Glomerular endothelial cell (primary cell): ENCODE measurements at places on chromosomes 6 and 20.

DNA sequence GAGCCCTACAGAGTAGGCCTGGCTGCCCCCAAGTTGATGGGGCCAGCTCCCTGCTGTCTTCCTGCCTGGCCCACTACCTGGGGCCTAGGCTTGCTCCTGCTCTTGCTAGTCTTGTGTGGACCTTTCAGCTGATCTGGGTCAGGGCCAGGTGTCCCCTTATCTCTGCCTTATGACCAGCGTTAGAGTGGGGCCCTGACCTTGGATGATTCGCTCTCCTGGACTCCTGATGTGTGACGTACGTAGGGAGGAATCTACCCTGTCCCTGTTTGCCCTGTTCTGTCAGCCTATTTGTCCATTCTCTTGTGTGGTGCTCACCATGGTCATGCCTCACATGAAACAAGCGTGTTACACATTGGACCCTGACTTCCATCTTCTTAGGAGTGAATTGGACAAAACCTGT, 571.8 kb downstream of the QKI start:
- no peak for DNase-seq

DNA sequence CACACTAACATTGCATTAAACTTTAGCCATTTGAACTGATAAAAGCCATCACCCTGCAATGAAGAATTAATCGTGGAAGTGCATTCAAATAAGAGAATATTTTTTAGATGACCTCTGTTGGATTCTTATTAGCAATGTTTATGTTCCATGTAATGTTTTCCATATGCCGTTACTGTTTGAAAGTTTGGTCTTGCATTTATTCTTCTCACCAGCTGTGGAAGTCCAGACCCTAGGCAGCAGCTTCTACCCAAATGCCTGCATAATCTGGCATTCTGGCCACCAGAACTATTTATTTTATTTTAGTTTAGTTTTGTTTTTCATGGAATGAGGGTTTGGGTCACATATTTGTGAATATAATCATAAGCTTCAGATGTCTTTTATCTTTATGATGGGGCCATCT, 140.4 kb downstream of the SAMD5 start:
- DNase-seq = no peak

DNA sequence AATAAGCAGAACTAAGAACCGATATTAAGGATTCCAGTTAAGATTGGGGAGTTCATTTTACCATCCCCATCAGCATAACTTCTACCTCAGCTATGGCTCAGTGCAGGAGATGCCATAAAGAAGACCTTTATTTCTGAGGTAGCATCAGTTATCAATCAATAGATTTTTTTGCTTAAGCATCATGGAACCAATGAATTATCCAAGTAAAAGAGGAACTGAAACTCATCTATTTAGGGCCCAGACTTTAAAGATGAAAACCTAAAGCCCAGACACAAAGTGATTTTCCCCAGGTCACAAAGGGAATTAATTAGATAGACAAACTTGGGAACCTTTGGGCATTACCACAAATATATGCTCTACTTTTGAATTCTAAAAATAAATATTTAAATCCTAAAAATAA, 59.2 kb upstream of the TINAG start:
- no peak for DNase-seq

GRCh38 chr20:18133962-18134361, 3.7 kb upstream of the KAT14 start:
- DNase-seq = no peak

GRCh38 chr20:24051160-24051559, 62.6 kb upstream of the GGTLC1 start:
- no peak for DNase-seq

DNA sequence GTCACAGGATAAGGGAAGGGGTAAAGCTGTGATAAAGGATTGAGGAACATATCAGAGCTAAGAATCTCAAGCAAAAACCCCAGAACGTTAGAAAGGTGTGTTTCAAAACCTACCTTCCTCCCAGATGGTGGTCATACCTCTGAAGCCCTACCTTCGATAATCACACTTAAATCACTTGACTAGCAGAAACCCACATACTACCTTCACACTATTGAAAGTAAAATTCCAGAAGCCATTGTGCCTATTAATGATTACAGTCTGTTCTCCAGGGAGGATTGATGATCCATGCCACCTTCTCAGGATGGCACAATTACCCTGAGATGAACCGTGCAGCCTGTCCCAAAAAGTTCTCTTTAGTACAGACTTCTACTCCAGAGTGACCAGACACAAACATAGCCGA, 72.3 kb upstream of the SOX4 start:
- no peak for DNase-seq

- DNase-seq = no peak
These were observed 14.7 kb upstream of the CCDC167 start for GRCh38 chr6:37514321-37514771.

- no peak for DNase-seq
These were observed 28.6 kb downstream of the XPO5 start for GRCh38 chr6:43547222-43547621.

- no peak for DNase-seq
These were observed 9.7 kb downstream of the MSH5 start for GRCh38 chr6:31749301-31750036.

GRCh38 chr6:163324688-163325389, 89.7 kb upstream of the QKI start:
- DNase-seq = no peak

- no peak for DNase-seq
These were observed 128.9 kb upstream of the PMEPA1 start for GRCh38 chr20:57838670-57839151.

DNA sequence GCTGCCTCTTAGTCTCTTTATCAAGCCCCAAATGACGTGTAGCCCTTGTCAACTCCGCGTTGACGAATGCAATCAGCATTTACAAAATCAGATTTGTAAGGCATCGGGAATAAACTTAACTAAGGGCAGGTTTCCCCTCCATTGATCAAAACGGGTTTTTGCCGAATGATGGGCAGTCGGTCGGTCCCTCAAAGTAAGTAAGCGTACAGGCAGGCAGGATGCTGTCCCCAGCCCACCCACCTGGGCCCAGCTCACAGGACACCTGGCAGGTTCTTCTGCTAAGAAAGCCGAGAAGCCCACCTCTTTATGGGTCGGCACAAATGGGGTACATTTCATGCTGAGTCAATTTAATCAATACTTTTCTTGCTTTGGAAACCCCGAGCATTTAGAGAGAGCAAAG, 22.0 kb upstream of the MAFB start:
- no peak for DNase-seq

- no peak for DNase-seq
These were observed 167.7 kb upstream of the AFDN start for GRCh38 chr6:167659046-167659445.

DNA sequence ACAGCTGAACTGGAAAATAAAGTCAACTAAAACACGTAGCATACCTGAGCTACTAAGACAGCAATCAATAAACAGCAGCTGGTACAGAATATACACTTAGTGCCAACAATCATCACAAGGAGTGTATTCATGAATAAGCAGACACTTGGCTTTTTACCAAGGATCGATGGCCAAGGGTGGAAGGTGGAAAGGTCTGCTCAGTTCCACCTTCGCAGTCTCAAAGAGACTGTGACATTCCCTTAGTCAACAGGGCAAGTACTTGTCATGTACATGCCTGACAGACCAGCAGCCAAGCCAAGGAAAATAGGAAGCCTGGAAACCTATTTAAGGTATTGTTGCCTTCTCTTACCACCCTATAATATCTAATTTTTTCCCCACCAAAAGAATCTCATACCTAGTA, 21.4 kb downstream of the HBS1L start:
- DNase-seq = no peak

- DNase-seq = peak; percentile 20
These were observed 162.9 kb upstream of the SASH1 start for GRCh38 chr6:148179786-148180185.

GRCh38 chr6:11744753-11745152, 33.9 kb downstream of the ADTRP start:
- DNase-seq = no peak

GRCh38 chr20:10134176-10134575, 84.5 kb upstream of the SNAP25 start:
- DNase-seq = no peak

- DNase-seq = no peak
These were observed 751.6 kb downstream of the EYS start for GRCh38 chr6:64955435-64955848.

- no peak for DNase-seq
These were observed 78.8 kb upstream of the CDH4 start for GRCh38 chr20:61173267-61173666.

- no peak for DNase-seq
These were observed 88.5 kb downstream of the METTL24 start for GRCh38 chr6:110269623-110270022.

GRCh38 chr20:62039738-62040137, 25.9 kb downstream of the TAF4 start:
- DNase-seq = no peak

- no peak for DNase-seq
These were observed 19.1 kb upstream of the HLA-DQB1 start for GRCh38 chr6:32685603-32686002.

- no peak for DNase-seq
These were observed 87.4 kb downstream of the GJA1 start for GRCh38 chr6:121522771-121523386.

DNA sequence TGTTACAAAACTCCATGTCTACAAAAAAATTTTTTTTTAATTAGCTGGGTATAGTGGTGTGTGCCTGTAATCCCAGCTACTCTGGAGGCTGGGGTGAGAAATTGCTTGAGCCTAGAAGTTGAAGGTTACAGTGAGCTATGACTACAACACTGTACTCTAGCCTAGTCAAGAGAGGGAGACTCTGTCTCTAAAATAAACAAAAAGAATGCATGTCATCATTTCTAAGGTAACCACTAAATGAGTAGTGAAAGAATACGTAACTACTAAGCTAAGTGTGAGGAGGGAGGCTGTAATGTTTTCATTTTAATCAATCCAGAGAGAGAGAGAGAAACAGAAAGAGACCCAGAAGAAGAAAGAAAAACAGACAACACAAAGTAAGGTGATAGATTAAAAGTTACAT, 9.9 kb downstream of the SYCP2 start:
- DNase-seq = no peak

- no peak for DNase-seq
These were observed 273.8 kb upstream of the AGPAT4 start for GRCh38 chr6:161547617-161548016.

GRCh38 chr6:169009628-169010027, 244.0 kb downstream of the THBS2 start:
- no peak for DNase-seq

- no peak for DNase-seq
These were observed 65.7 kb downstream of the TFAP2B start for GRCh38 chr6:50884364-50884763.
